CD14-positive monocyte (primary cell): ENCODE measurements at places on chromosomes 1 and 21.

DNA sequence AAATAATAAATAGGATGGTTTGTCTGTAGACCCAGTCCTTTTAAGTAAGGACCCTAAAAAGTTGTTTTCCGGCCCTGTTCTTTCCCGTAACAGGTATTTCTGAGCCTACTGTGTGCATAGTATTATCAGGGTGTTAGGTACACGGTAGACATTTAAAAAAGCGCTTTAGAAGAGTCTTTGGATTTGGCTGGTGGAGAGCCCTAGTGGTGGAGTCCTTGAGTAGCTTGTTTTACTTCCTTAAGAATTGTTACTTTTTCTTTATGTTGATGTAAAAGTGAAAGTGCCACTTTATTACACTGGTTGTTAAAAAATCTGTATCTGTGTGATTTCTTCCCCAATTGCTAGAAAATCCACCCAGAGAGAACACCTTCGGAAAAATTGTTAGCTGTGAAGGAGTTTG, 36.8 kb downstream of the SMYD2 start:
- no peak for DNase-seq

DNA sequence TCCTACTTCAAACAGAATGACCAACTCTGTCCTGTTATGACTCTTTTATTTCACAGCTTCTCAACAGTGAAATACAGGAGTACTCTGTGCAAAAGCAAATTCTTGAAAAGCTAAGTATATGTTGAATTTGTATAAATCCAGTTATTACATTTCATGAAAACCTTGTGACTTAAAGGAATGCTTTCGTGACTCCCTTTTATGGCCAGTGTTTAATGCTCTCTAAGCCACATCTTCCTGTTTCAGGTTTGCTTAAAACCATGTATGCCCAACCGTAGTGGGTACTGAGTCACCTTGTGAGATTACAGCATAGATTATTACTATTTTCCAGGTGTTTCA, 40.2 kb upstream of the KIF1B start:
- no peak for DNase-seq

DNA sequence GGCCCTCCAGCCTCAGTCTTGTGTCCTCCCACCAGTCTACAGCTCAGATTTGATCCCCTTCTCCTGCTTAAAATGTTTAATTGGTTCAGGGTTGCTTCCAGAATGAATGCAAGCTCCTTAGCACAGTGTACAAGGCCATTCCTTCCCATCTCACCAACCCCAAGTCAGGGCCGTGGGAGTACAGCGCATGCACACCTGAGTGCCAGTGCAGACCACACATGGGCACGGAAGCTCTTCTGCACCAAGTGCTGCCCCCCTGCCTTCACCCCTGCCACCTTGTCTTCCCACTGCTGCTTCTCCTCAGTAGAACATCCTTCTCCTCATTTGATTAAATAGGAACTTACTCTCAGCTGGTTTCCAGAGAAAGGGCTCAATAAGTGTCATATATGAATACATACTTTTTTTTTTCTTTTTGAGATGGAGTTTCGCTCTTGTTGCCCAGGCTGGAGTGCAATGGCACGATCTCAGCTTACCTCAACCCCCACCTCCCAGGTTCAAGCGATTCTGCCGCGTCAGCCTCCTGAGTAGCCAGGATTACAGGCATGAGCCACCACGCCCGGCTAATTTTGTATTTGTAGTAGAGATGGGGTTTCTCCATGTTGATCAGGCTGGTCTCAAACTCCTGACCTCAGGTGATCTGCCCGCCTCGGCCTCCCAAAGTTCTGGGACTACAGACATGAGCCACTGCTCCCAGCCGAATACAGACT, 9.3 kb downstream of the PMF1 start:
- DNase-seq = no peak

- DNase-seq = peak; percentile 21
Observed at GRCh38 chr1:154791292-154792166, 78.6 kb downstream of the KCNN3 start.

- DNase-seq = no peak
Observed at GRCh38 chr1:183632114-183632513, 3.5 kb downstream of the ARPC5 start.

GRCh38 chr1:167620002-167620401, 10.0 kb upstream of the RCSD1 start:
- DNase-seq = no peak

DNA sequence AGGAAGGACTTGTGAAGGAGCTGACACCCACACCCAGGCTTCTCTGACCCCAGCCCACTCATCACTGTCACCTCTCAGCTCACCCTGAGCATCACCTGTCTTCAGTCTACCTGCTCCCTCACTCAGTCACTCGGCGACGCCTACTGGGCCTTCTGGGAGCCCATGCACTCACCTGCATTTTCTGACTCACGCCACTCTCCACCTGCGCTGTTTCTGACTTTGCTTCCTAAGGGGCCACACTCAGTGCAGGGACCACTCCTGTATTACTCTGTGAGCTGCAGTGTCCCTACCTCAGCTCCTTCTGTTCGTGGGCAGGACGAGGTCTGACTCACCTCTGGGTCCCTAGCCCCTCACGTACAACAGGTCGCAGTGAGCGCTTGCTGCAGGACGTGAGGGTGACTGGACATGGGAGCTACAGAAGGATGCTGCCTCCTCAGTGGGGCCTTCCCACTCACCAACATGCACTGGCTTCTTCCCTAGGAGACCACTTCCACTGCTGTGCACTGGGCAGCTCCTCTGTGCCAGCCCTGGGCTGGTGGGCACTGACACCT, 102.3 kb downstream of the GLIS1 start:
- DNase-seq = no peak

DNA sequence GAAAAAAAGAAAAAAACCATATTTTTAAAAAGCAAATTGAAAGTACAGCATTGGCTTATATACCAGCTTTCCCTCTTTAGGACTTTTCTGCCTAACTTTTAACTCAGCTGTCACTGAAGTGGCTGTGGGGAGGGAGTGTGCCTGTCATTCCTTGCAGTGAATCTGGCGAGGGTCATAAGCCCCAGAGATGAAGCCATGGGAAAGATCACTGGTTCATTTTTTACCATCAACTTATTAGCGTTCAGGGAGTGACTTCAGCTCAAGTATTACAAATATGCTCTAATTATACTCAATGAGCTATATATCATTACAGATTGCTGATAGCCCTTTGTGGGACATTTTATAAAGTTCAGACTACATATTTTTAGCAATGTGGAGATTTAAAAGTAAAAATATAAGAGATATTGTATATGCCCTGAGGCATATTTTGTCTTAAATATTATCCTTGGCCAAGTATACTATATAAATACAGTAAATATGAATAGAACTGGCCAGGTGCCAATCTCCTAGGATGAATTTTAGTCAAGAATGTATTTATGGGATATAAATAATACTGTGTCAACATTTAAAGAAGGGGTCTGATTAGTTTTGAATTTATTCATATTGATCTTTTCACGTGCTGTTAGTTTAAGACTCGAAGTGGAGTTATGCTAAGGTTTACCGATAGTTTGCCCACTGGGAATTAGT, 4.4 kb downstream of the TGFB2 start:
- no peak for DNase-seq

- no peak for DNase-seq
Observed at GRCh38 chr1:59427784-59428183, 130.9 kb downstream of the FGGY start.

GRCh38 chr1:183633676-183634343, 1.8 kb downstream of the ARPC5 start:
- peak; percentile 45 for DNase-seq

DNA sequence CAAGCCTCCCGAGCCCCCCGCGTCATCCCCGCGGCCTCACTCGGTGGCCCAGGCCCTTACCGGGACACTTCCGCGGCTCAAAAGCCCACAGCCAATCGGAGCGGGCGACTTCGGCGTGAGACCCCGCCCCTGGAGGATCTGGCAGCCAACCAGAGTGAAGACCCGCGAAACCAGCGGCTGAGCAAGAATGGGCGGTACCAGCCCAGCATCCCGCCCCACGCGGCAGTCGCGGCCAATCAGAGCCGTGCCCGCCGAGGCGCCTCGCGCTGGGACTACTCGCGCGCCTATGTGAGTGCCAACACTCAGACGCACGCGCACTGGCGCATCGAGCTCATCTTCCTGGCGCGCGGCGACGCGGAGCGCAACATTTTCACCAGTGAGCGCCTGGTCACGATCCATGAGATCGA, 22.5 kb downstream of the DISP3 start:
- no peak for DNase-seq

GRCh38 chr21:27586986-27587385, 620.1 kb upstream of the ADAMTS5 start:
- no peak for DNase-seq

DNA sequence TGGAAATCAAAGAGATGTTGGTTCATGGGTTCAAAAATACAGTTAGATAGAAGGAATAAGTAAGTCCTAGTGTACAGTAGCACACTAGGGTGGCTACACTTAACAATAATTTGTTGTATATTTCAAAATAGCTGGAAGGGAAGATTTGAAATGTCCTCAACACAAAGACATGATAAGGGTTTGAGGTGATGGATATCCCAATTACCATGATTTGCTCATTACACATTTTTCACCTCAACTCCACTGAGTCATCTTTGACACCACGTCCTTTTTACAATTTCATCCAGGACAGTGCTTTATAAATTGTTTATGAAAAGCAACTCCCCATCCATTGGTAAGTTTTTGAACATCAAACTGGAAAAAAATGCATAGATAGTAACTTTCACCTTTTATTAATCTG, 208.3 kb downstream of the ZC3H11B start:
- DNase-seq = no peak

GRCh38 chr1:202112859-202113689, 9.6 kb upstream of the GPR37L1 start:
- DNase-seq = no peak

GRCh38 chr1:212139526-212140135, 104.1 kb downstream of the DTL start:
- DNase-seq = no peak

- DNase-seq = no peak
Observed at GRCh38 chr1:211915924-211916323, 85.4 kb upstream of the LPGAT1 start.

DNA sequence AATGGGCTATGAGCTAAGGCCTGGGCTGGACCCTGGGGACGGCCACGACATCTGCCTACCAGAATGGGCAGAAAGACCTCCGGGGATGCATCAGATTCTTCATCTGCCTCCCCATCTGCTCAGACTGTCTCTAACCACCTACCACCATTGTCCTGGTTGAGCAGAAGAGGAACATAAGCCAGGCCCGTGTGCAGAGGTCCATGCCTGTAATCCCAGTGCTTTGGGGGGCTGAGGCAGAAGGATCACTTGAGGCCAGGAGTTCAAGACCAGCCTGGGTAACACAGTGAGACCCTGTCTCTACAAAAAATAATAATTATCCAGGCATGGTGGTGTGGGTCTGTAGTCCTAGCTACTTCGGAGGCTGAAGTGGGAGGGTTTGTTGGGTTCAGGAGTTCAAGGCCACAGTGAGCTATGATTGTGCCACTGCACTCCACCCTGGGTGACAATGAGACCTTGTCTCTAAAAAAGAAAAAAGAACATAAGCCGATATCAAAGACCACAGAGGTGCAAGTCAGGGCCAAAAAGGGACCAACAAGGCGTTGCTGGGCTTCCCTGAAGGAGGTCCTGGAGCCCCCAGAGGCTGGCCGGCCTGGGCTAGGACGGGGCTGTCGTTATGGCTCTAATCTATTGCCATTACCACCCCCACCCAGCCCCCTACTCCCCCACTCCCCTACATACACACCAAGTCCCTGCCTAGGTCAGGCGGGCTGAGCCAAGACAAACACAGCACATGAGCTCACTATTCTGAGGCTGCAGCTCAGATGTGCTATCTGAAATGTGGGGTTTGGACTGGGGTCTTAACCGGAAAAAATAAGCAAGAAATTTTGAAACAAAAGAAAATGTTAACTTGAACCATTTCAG, 239.2 kb upstream of the RAB4A start:
- DNase-seq = no peak

GRCh38 chr21:23374155-23374554, 2233.1 kb downstream of the MRPL39 start:
- no peak for DNase-seq

GRCh38 chr1:158932171-158932570, 819 bp downstream of the PYHIN1 start:
- no peak for DNase-seq

DNA sequence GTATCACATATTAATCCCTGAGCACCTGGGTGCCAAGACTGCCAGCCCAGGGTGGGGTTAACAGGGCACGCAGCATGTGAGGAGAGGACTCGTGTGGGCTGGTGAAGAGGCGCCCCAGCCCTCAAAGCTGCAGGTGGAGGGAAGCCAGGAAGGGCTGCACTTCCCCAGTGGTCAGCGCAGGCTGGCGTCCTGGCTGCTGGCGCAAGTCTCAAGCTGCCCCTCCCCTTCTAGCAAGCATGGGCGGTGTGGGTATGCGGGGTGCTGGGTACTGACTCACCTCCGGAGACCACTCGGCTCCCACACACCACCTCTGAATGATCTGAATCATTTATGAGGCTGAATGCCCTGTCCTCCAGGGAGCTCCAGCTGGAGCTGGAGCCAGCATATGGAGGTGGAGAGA, 44.0 kb downstream of the EIF2D start:
- DNase-seq = no peak

- no peak for DNase-seq
Observed at GRCh38 chr21:44829507-44830092, 11.7 kb upstream of the SUMO3 start.

DNA sequence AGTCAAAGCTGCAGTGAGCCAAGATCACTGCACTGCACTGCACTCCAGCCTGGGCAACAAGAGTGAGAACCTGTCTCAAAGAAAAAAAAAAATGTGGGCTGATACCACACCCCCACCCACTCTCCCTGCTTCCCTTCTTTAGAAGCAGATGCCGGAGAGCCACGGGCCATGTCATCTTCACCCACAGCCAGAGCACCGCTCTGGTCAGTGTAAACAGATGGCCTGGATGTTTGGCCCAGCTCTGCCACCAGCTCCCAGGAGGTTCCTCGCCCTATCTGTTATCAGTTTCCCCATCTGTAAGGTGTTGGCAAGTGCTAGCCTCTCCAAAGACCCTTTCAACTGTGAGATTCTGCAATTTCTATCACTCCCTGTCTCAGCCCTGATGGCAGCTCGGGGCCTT, 11.9 kb upstream of the ADGRB2 start:
- no peak for DNase-seq

GRCh38 chr1:91830242-91831131, 55.5 kb downstream of the TGFBR3 start:
- no peak for DNase-seq

DNA sequence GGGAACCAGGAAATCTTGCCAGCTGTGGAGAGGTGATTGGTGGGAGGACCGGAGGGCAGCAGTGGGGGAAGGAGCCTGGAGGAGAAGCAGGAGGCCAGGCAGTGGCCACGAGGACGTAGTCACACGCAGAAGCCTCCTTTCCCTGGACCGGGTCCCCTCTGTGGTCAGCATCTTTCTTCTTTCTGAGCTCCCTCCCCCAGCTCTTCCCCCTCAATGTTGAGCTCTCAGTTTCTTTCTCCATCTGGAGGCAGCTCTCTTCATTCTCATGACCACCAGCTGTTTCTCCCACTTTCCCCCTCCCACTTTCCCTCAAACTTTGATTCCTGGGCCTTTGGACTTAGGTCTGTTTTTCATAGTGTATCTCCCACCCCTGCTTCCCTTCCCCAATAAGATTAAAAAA, 18.3 kb downstream of the KIRREL1 start:
- DNase-seq = no peak
